ENCODE measurements at places on chromosomes 3 and 15.

- no peak for DNase-seq
Measured at GRCh38 chr15:63246691-63247469, 30.5 kb upstream of the APH1B start.

- no peak for DNase-seq
Measured at GRCh38 chr3:5347486-5347885, 160.0 kb downstream of the EDEM1 start.

DNA sequence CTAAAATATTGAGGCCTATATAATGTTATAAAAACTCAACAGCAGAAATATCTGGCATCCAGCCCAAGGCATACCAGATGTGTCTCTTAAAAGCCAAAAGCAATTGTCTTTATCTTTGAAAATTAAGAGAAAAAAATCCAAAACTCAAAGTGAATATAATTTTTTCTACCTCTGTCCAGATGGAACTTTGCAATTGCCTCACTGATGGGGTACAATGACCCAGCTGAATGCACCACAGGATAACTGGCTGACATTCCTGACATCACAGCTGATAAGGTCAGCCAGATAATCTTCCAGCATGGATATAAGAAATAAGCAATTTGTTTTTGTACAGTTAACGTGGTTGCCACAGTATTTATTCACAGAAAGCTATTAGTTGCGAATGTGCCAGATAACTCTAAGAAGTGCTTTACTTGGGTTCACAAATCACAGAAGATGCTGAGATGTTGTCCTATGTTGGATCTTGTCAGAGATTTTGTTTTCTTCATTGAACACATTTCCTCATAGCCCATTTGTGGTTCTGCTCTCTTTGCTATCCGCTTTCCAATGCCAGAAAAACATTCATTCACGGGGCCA is 566.9 kb upstream of the CCDC54 start:
- DNase-seq, result no peak

- DNase-seq, result no peak
Measured at GRCh38 chr3:101890716-101891115, 41.4 kb downstream of the NFKBIZ start.

DNA sequence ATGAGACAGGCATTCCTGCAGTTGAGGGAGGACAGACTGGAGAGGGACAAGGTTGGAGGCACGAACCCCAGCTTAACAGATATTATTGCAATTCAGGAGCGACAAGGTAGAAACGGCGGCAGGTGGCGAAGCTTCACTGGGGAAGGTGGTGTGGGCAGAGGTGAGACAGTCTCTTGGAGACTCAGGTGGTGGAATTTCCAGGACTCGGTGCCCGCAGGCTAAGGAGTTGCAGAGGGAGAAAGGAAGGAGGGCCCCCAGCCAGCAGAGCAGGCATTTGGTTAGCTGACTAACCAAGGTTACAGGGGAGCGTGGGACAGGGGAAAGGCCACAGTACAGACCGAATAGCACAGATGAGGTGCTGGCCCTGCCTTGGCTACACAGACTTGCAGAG is 3.0 kb downstream of the FAM174B start:
- DNase-seq, result no peak

- DNase-seq, result no peak
Measured at GRCh38 chr15:52790941-52791751, 1.0 kb upstream of the ONECUT1 start.

DNA sequence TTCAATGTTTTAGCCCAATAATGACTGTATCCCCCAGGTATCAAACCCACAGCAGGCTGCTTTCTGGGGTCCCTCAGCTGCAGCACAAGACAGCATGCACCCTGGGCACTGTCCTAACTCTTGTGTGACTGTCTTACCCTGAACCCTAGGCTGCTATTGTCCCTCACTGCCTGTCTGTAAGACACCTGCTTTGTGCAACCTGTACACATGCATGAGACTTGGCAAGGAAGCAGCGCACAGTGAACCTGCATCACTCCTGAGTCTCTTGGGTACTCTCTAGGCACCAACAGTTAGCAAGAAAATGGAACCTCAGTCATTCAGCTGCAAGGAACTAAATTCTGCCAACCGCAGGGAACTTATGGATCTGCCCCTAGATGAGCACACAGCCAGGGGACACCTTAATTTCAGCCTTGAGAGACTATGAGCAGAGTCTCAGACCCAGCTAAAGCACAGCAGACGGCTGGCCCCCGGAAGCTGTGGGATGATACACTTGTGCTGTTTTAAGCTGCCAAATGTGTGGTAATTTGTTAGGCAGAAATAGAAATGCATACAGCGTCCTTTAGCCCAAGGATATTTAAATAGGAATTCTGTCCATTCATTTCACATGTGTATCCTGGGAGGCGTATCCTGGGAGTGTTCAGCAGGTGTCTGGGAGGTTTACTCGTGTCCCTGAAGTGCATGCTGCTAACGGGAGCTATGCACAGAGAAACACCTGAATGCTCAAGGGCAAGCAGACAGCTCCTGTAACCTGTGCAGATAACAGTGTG is 223.8 kb downstream of the KLF13 start:
- DNase-seq, result no peak

- DNase-seq, result no peak
Measured at GRCh38 chr15:39598958-39599845, 18.3 kb downstream of the THBS1 start.

GRCh38 chr15:60695713-60696522 is 217.0 kb upstream of the ICE2 start:
- DNase-seq, result no peak

GRCh38 chr3:15520804-15521572 is 518 bp downstream of the COLQ start:
- DNase-seq, result no peak

GRCh38 chr3:13300546-13301285 is 119.4 kb downstream of the NUP210 start:
- DNase-seq, result no peak

DNA sequence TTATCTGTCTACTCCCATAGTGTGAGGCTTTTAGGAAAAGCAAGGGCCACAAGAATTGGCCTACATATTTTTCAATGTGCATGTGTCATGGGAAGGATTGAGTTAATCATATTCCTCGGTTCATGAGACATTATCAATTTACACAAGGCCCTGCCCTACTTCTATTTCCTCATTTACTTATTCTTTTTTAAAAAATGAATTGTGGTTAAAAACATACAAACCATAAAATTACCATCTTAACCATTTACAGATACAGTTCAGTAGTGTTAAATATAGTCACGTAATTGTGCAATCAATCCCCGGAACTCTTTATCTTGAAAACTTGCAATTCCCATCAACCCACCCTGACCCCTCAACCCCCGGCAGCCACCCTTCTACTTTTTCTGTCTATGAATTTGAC is 284.0 kb upstream of the GADL1 start:
- no peak for DNase-seq

- DNase-seq, result no peak
Measured at GRCh38 chr3:176005564-176005963, 1146.4 kb downstream of the NAALADL2 start.

GRCh38 chr3:13012221-13012691 is 61.0 kb downstream of the IQSEC1 start:
- no peak for DNase-seq

DNA sequence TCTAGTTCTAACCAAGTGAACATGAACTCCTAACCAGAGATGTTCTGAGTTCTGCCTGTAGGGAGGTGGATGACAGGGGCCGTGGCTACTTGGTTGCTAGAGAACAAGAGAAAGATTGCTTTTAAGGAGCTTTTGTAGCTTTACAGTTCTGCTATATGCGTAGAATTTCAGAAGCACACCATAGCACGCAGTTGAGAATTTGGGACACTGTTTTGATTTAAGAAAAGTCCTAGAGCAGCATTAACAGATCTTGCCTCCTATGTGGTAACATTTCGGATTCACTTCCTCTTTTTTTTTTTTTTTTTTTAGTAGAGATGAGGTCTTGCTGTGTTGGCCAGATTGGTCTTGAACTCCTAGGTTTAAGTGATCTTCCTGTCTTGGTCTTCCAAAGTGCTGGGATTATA is 181.7 kb downstream of the TCF12 start:
- DNase-seq, result no peak

DNA sequence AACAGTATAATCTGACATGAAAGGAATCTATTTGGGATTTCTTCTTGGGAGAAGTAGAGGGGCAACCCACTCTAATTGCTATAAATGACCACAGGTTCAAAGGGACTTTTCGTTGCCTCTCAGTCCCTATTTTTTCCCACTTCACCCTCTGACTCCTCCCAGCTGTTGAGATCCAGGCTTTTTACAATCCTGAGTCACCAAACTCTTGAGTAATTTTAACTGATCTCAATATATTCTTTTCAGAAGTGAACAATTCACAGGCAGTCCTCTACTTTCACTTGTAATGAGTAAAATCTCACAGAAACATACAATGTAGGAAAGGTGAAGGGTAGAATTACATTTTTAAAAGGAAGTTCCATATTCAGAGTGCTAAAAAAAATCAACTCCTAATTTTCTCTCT is 44.6 kb downstream of the EIF4E3 start:
- DNase-seq, result no peak

DNA sequence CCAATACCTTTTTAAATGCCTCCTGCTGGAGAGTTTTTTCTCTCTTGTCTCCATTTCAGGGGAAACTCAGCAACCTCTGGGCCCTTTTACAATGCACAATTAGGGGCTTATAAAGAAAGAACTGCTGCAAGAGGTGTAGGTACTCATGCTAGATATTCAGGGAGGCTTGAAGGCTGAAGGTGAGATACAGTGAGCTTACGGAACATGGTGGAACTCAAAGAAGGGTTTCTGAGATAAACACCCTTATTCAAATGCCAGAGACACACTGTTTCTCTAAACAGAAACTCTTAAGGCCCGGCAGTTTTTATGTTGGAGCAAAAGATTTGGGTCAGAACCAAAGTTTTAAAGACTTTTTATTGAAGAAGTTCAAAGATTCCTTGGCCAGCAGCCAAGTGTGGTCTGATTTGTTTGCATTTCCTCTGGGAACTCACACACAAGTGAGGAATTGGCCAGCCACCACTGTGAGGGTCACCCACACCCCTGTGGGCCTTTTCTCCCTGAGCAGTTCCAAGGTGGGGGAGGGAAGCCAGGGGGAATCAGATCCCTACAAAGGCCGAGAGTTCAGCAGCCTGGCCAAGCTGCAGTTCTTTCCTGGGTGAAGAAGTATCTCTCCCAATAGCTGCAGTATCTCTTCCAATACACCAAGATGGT is 47.8 kb downstream of the TNFAIP8L3 start:
- DNase-seq, result no peak

DNA sequence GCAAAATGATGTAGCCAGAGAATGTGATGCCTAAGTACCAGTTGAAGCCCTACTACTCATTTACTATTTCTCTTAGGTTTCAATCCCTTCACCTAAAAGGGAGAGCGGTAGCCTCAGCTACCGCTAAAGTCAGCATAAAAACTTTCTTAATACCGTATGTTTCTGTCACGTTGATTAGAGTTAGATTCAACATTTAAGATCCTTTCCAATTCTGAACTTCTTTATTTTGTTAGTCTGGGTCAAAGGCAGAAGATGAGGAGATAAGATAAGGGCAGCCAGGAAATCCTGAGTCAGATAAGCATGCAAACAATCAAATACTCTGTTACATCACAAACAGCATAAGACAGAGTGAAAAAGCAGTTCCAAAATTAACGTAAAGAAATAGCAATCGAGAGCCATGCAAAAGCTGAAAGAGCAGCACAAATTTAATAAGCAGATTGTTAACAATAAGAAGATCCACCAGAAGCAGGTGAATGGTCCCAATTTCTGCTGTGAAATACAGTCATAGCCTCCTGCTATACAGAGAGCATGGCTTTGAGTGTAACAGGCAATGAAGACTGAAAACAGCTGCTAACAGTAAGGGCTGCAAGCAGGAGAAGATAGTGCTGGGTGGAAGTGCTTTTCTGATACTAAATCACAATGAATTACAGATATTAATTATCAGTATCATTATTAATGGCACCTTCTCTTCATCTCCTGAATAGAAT is 3.0 kb downstream of the TMEM207 start:
- no peak for DNase-seq
